GM18507 (cell line): ENCODE measurements at places on chromosomes 12 and 14.

DNA sequence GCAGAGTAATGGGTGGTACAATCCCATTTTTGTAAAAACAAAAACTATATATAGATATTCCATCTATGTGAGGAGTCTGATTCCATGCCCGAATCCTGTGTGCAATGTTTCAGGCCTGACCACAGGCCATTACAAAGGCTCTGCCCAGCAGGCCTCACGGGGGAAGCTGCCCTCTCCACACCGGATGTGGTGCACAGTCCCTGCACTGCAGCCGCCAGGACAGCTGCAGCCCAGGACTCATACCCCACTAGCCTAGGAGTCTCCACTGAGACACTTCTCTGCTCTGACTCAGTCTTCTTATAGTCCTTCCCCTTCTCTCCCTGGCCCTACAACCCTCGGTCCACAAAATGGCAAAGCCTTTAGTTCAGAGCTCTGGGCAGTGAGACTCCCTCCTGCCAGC lies 190.4 kb downstream of the PPM1H start:
- no peak for DNase-seq

GRCh38 chr12:87272851-87273250 lies 756.4 kb downstream of the C12orf50 start:
- DNase-seq, result no peak

- no peak for DNase-seq
These were observed 310.8 kb downstream of the FUT8 start for GRCh38 chr14:65723348-65723747.

GRCh38 chr14:23627961-23628360 lies 8.2 kb upstream of the DHRS2 start:
- DNase-seq, result no peak

DNA sequence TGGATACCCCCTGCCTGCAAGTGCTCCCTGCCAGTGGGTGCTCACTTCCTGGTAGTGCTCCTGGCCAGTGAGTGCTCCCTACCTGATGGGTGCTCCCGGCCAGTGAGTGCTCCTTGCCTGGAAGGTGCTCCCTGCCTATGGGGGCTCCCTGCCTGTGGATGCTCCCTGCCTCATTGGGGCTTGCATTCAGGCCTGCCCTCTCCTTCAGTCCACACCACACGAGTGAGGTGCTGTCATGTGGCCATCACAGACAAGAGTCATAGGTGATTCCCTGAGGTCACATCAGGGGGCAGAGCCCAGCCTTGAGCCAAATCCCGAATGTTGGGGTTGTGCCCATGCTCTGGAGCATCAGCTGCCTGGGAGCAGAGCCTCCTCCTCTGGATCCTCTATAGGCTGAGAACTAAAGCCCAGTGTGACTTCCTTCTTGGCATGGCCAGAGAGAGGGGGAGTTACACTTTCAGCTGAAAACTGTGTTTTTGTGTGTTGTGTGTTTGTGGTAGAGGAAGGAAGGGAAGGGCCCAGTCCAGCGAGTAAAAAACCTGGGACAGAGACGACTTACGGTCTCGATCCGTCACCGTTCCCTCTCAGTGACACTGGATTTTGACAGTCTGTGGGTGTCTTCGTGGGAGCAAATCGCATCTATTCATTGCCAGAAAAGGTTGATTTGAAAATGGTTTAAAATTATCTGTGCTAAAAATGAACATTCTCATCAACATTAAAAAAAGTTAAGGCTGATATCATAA lies 136.0 kb downstream of the ADGRD1 start:
- DNase-seq, result no peak

DNA sequence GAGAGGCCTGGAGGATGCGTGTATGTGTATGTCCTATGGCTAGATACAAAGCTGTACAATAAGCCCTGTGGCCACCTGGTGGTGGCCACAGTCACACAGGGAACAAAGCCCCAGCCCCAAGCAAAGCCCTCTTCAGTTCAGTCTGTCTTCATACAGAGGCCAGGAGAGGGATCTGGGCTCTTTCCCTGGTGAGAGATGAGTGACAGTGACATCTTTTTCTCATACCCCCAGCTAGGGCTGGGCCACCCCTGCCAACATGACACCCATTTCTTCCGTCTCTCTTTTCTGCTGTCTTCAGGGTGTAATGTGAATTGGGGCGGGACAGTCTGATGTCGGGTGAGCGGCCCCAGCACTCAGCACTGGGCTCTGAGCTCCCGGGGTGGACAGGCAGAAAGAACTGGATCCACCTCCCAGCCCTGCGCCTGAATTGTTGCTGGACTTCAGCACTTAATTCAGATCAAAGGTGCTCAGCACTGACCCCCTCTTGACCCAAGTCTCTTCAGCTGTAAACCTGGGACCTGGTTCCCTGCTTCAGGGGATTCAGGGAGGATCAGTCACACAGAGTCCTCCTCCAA lies 59.8 kb downstream of the SERPINA3 start:
- no peak for DNase-seq

- DNase-seq, result no peak
These were observed 67.3 kb upstream of the EGLN3 start for GRCh38 chr14:34018125-34018524.

DNA sequence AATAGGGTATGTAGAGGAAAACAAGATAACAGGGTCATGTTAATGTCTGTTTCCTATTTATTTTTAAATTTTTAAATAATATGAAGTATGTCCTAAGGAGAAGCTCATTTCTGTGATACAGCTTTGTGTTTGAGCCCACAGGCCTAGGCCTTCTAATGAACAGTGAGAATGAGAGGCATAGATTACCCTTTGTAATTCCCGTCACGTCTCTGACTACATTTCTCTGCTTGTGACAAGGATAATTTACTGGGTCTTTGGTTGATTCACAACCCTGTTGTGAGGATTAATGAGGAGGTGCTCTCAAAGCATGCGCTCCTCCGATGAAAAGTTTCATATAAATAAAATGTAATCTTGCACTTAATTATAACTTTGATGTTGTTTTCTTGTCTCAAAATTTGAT lies 56.1 kb downstream of the SYT10 start:
- DNase-seq, result no peak

- no peak for DNase-seq
These were observed 27.6 kb downstream of the LRFN5 start for GRCh38 chr14:41634286-41634685.

- DNase-seq, result no peak
These were observed 74.7 kb upstream of the EVL start for GRCh38 chr14:99990268-99991170.

- no peak for DNase-seq
These were observed 25.2 kb downstream of the HAL start for GRCh38 chr12:95970905-95971304.

GRCh38 chr14:58239244-58240195 lies 5.1 kb upstream of the PSMA3 start:
- DNase-seq, result no peak

DNA sequence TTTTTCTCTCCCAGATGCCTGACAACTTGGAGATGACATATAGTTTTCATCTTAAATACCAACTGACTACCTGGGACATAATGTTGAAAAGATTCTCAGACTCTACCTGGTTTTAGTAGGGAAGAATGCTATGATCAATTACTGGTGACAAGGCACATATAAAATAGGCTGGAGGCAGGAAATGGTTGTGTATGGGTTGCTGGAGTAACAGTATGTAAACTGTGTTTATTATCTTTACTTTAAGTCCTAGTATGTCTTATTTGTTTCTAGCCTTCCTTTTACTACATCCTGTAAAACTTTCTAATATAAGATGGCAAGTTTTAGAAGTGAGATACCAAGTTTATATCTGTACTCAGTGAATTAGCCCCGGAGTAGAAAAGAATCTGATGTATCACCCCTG lies 98.1 kb downstream of the NUBPL start:
- DNase-seq, result no peak

DNA sequence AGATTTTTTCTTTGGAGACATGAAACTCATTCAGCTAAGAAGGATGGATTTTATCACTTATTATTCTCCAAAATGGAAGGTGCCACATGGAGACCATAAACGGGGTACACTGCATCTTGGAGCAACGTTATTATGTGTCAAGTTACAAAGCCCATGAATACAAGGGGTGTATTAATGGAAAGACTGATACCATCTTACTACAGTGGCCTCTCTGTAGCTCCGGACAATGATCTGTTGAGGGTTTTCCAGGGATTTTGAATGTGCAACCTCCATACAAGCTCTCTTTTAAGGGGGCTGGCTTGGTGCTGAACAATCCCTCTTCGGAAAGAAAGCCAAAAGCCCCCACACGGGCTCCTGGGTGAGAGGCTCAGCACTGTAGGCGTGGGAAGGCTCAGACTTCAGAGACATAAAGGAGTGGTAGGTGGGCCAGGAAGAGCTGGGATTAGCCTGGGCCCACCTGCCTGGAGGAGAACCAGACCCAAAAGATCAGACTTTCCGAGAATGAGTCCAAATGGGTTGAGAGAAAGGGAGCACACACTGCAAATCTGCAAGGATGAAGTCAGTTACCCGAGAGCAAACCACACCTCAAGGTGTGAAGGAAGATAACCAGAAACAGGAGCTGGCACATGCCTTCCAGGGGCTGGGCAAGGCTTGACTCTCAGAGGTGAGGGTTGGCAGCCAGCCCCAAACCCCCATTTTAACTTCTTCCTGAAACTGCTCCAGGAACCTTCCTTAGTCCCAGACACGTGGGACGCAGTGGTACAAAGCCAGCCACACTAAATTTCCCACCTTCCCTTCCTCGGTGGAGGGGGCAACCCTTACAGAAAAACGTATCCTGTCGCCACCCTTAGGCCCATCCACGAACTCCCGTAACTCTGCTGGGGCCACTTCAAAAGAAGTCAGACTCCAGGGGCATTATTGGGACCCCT lies 1.5 kb downstream of the VPS37B start:
- DNase-seq, result no peak

DNA sequence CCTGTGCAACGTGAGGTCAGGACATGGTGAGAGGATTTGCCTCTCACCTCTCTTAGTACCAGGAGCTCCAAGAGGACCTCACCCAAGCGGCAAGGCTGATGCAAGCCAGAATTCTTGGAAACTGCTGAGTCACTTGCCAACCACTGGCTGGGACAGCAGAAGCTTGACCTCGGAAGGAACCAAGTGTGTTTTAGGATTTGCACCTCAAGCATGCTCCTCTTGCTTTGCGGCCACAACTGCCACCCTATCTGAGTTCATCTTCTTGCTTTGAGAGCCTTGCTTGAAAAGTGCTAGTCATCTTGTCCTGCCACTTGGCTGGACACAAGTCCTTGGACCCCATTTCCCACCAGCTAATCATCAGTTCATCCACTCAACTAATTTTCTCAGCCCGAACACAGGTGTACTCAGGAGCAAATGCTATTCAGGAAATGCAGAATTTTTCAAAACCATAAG lies 195.8 kb downstream of the SLC25A21 start:
- DNase-seq, result no peak

DNA sequence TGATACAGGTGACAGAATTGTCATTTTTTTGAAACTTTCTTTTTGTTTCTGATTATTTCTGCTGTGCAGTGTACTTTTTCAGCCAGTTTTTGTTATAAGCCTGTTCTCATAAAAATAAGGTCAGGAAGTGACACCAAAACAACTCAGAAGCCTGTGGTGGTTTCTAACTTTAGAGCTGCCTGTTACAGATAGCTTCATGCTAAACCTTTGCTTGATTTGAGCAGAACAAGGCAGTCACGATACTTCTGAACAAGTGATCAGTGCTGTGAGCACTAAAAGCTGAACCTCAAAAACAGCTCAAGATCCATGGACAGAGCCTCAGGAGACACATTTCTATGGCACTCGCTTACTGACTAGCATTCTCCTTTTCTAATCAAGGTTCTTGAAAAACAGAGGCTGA lies 82.0 kb downstream of the PRKCH start:
- no peak for DNase-seq

DNA sequence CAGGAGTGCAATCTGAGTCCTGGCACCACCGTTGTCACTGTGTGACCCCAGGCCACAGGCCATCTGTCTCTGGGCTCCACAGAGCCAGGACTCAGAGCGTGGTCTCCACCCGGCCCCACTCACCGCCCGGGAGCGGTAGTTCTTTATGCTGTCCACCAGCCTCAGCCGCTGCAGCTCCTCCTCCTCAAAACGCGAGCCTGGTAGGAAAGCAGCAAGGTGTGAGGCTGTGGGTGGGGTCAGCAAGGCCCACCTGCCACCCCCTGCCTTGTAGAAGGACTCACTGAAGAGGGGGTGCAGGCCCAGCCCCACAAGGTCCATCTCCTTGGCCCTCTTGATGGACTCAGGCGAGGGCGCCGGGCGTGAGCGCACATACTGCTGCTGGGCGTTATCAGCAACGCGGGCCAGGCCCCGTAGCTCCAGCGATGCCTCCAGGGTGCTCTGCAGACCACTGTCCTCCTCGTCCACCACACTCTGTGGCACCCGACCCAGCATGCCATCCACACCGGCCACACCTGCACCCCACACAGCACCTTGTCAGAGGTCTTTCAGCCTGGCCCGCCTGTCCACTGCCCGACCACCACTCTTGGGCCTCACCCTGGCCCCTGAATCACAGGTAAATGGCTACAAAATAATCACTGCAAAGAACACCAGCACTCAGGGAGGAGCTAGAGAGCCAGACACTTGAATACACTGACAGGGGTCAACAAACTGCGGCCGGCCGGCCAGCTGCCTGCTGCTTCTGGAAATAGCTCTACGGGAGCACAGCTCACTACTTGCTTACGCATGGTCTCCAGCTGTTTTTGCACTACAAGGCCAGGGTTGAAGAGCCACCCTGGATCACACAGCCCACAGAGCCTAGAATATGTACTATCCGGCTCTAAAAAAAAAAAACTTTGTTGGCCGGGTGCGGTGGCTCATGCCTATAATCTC lies 16.3 kb downstream of the CFAP73 start:
- no peak for DNase-seq
